ENCODE measurements at places on chromosomes 4 and X. TPM values are rescaled to one million over a fixed set of nuclear protein-coding genes. Genes with fewer than 3 reads are reported as not detected.

SCML2 gene
- 3.5 TPM for total RNA-seq

CCDC149 gene
- 15.4 TPM for total RNA-seq

DNA sequence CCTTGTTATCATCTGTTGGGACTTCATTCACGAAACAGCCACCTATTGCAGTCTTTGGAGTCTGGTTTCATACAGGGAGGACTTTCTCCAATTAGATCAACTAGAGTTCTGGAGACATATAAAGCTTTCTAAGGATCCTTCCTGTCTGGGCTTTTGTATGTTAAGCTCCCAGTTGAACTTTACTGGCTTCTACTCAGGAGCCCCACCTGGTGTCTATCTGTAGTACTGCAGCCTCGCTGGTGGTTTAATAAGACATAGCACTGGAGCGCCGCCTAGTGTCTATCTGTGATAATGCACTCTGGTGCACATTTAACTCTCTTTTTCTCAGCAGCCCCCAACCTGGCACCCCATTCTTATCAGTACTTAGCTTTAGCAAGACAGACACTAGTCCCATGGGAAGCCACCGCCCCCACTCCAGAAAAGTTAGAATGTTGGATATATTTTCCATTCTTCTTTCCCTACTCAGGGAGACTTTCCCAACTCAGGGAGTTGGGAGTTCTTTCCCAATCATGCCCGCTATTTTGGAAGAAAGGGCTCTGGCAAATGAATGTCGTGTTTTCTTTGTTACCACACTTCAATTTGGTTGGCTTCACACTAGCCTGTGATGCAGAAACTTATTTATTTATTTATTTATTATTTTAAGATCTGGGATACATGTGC, 36.9 kb upstream of the SYTL4 start:
- peaks cover 65% of the 10 kb centered on the region for H3K27me3 ChIP-seq
- peak; percentile 86 for DNase-seq
- no peaks in the 10 kb centered on the region for H3K4me1 ChIP-seq
- no peaks in the 10 kb centered on the region for H3K36me3 ChIP-seq
- H3K27ac ChIP-seq, result no peak overlapping the region

DNA sequence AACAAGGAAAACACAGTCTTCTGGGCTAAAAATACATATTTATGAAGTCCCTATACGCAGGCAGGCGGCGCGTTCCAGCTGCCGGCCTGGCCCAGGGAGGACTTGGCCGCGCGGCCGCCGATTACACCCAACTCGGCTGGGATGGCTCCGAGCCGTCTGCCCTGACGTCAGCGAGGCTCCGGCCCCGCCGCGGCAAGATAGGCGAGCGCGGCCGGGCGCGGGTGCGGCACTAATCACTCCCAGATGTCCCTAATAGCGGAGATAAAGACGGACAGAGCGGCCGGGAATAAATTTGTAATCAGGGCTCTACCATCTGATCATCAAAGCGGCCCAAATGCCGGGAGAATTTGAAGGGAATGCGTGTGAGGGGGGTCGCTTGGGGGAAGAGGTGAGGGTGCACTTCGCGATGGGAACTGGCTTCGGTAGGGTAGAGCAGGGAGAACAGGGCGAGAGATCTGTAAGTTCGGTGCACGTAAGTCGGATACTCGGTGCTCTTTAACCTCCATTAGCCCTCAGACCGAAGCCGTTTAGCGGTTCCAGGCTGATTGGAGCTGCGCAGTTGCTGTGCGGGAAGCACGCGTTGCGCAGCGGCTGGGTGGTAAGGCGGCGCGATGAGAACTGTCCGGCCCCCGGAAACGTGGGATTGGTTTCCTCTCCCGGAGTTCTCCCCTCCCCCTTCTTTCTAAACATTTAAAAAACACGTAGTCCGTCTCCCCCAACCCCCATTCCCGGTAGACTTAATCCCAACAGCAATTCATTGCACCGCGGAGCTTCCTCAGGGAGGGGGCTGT, 7.7 kb downstream of the HAND2 start:
- peaks cover 6% of the 10 kb centered on the region for H3K36me3 ChIP-seq
- no peaks in the 10 kb centered on the region for H3K27me3 ChIP-seq
- H3K4me3 ChIP-seq, result no peak overlapping the region
- no peaks in the 10 kb centered on the region for H3K4me1 ChIP-seq
- DNase-seq, result no peak

- H3K4me1 ChIP-seq, result no peaks in the 10 kb centered on the region
- no peak for DNase-seq
- peaks cover 5% of the 10 kb centered on the region for H3K36me3 ChIP-seq
- no peak overlapping the region for H3K4me3 ChIP-seq
Measured at GRCh38 chrX:78213331-78213730, 73.9 kb upstream of the TAF9B start.
